ENCODE measurements at places on chromosomes 3 and 15.

DNA sequence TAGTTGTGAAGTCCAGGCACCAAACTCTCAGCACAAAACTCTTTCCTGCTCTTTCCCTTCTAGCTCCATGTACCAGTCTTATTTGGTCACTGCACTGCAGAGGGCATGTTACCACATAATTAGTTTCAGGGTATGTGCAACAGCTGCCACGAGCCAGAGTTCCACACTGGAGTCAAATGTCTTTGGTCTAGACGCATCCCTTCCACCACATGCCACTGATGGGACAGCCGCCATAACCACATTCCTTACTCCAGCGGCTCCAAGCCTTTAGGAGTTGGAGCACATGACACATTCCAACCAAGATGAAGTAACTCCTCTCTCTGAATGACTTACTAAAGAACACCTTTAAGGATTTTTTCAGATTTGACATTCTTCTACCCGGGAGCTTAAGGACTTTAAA is 153.4 kb downstream of the ERC2 start:
- DNase-seq = no peak

DNA sequence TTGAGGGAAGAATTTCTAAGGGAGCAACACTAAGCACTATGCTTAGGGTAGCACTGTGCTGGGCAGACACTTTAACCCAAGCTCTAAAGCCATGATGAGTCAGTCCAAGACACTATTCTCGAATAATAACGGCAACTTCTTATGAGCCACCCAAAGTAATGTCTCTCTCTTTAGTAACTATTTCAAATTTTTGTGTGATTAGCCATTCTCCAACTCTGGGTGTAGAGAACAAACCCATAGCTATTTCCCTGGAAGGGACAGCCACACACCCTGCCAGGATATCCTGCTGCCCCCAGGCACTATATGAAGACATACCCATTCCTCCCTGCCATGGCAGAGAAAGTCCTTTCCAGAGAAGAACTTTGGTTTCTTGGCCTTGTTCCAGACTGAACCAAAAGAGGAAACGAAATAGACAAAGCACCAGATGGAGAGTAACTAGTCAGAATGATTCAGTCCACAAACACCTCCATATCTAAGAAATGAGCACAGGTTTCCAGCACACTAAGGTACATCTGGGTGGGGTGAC is 384.9 kb upstream of the THBS1 start:
- DNase-seq = peak; percentile 100

- DNase-seq = no peak
Observed at GRCh38 chr3:122918576-122919290, 108.8 kb downstream of the SEMA5B start.

DNA sequence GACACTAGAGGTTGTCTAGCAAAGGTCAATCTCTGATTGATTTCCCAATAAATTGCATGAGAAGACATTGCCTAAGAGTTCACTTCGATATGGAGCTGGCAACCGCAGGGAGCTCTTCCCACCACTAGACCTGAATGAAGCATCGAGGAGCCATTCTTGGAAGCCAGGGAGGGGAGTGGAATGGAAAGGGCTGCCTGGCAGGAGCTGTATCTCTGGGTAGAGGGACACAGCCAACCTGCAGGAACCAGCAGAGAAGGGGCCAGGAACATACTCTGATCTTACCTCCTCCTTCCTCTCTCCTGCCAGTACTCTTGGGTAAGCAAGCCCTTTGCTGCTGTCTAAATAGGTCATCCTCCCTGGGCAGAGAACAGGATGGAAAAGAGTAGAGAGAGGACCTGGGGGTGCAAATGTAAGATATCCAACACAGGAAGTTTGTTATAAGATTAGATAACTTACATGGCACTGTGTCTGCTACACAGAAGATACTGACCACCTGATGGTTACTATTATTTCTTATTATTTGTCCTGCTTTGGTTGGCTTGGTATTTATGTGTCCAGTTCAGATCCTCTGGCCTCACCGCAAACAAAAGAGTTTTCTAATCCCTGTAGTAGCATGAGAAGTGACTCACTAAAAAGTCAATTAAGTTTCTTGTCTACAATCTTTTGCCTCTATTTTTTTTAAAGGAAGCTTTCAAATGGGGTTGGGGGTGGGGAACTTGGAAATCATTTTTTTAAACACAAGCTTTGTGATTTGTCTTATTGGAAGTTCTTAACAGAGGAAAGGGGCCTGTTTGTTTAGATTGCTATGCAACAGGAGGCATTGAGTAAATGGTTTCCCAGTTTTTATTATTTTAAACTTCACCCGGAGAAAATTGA is 156.7 kb upstream of the TSC22D2 start:
- no peak for DNase-seq

- no peak for DNase-seq
Observed at GRCh38 chr3:59267021-59267420, 217.2 kb upstream of the CFAP20DC start.

DNA sequence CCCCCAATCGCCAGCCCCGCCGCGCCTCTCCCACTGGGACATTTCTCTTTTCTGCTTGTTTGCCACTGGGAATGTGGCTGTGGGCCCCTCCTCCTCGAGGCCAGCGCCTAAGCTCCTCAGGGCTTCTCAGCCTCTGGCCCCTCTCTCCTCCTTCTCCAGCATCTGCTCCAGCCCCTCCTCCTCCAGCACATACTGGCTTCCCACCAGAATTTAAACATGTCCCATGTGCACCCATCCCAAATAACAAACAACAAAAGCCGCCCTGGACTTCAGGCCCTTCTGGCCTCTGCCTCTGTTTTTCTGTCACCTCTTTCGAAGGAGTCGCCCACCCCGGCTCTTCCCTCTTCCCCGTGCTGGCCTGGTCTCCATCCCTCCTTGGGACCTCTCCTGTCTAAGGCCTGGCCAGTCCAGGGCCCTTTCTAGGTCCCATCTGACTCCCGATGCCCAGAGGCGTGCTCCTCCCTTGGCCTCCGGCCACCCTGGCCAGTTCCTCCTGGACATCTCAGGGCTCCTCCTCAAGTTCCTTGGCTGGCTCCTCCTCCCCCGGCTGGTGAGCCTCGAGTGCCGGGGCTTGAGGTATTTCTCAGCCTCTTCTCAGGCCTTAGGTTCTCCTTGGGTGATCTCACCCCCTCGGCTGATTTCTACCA is 94.6 kb upstream of the SLC6A6 start:
- DNase-seq = no peak
